ENCODE measurements at places on chromosomes 4 and X.

DNA sequence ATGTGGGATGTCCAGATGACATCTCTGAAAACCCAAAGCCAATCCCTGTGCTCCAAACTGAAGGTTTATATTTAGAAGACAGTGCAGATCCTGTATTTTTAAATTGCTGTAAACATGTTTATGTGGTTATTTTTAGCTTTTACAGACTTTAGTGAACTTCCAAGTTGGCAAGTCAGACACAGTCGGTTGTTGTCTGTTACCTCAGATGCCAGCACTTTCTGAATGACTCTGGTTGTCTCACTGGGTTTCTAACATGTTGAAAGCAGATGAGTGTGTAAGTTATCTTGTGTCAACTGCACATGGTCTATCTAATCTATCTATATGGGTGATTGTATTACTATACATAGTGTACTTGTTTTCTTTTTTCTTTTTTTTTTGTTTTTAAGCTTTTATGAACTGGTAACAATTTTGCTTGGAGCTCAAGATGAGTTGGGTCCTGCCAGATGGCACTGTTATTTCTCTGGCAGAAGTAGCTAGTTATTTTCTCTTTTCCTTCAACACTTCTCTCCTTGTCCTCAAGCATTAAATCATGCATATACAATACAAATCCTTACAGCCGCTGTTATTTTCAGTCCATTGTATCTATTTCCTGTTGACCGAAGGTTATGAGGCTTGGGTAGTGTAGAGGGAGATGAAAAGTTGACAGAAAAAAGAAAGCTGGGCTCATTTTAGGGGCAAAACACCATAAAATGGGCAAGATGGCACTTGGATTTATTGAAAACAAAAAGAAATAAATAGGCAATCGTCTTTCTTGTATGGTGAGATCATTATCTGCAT, 66.3 kb downstream of the GAB1 start:
- DNase-seq: peak; percentile 28

- DNase-seq: no peak
Observed at GRCh38 chrX:130669233-130669632, 233.8 kb downstream of the ENOX2 start.

DNA sequence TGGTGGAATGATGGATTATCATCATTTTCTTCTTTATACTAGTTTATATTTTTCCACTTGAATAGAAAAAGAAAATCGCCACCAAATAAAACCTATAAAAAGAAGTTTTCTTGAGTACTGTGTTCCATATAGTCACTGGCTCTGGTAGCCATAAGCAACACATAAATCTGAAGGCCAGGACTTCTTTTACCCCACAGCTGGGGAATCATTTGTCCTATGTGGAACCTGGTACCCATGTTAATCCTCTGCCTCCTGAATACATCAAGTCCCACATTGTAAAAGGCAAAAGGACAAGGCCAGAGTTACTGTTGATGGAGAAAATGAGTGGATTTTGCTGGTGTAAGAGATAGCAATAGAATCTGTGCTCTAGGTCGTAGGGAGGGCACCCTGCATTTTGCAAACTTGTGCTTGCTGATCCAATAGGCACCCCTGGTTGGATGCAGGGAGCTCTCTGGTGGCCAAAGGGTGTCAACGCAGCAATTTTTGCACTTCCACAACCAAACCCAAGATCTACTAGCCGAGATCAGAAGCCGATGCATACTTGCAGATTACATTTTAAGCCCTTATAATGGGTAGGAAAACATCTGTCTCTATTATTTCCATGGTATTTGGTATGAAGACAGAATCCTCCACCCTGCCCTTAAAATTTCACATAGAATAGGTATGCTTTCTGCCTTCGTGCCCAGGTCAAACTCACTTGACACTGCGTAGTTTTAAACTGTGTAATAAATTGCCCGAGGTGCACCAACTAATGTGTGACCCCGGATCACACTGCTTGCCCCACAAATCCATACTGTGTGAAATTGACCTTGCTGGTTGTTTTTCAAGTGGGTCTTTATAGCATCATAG, 146.2 kb upstream of the SCML1 start:
- no peak for DNase-seq

DNA sequence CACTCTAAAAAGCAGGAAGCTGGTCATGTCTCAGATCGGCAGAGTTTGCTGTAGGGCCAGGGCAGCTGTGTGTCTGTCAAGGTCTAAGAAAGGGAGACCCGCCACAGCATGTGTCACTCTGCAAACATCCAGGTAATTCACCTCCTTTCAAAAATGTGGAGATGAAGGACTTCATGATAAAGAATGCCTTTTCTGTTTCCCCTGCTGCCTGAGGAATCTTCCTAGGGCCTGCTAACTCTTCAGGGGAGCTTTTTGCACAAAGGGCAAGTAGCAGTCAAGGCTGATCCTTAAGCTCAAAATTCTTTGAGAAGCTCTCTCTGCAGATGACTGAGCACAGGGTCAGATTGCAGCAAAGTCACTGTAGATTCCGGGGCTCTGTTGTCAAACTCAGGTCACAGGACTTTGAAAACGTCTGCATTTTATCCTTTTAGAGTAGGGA, 21.1 kb downstream of the RASL11B start:
- DNase-seq: no peak

- DNase-seq: no peak
Observed at GRCh38 chrX:12076046-12076445, 62.2 kb upstream of the FRMPD4 start.

GRCh38 chrX:132968296-132968949, 10.0 kb upstream of the HS6ST2 start:
- DNase-seq: no peak

DNA sequence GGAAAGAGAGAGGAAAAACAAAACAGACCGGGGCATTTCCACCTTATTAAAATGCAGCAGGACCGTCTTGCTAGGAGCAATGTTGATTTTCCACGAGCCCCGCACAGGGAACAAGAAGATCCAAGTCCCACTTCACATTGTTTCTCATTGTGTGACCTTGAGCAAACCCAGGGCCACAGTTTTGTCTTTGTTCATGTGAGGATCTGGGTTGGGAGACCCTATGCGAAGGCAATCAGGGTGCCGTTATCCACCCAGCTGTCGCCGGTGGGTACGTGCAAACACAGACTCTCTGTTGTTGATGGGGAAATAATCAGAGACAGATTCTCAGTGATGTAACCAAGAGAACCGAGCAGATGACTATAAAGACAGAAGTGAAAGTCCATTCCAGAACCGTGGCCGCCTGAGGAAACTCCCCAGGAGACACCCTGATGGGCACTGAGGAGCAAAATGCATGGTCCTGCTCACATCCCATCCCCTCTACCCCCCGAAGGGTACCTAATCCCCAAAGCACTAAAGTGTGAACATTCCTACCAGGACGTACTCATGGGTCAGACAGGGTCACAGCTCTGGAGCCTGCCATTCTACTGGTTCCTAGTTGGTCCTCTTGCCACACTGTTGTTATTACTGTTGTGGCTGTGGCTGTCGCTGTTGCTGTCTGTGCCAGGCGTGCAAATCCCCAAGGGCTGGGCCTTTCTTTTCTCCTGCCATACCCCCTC, 102.7 kb upstream of the RBPJ start:
- DNase-seq: no peak

- DNase-seq: no peak
Observed at GRCh38 chr4:8540991-8541390, 39.2 kb upstream of the GPR78 start.

DNA sequence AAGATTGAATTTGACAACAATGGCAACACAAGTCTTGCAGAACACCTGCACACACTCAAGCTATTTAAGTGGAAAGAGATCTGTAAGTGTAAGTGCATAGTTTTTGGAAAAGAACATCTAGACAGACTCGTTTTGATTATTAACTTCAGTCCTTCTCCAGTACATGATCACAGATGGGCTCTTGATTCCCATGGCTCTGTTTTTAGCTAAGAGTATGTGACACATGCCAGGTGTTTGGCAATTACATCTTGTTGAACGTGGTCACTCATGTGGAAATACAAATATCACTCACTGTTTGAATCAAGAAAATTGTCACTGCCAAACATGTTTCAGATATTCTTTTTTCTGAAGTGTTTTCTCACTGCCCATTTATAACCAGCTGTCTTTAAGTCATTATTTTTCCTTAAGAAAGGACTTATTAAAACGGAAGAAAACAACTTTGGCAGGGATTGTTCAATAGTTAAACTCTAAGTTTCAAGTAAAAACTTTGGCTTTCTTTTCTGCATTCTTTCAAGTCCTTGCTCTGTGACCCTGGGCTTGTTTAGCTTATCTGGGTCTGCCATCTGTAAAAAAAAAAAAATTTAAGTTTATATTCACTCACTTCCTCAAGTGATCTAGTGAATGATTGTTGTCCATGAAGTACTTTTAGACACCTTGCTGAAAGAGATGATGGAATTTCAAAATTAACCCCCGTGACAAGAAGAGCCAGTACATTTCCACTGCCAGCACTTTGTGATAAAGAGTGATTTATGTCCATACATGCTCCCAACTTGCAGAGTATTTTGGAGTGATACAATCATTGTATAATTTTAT, 125.4 kb downstream of the ATXN3L start:
- no peak for DNase-seq

DNA sequence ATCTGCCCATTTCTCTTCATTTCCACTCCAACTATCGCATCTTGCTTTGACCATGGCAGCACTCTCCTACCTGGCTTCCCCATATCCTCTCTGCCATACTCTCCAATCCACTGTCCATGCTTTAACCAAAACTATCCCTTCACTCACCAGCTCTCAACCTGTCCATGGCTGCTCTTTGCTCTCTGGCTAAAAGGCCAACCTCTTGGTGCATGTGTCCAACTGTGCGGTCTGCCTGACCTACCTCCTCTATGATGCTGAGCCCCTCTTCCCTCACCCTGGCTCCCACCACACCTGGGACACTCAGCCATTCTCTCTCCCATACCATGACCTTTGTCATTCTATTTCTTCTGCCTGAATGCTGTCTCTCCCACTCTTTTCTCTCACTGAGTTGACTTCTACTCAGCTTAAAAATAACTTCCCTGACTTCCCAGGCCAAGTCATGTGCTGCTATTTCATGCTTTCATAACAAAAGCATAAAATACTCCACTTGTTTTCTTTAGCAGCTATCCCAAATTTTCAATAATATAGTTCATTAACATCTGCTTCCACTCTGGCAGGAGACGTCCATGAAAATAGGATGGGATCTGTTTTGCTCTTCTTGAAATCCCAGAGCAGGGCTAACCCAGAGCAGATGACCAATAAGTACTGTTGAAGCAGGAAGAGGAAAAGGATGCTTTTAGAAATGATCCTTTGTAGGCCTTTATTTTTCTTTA, 29.8 kb upstream of the KLF3 start:
- no peak for DNase-seq

GRCh38 chr4:161172396-161173026, 991.3 kb downstream of the FSTL5 start:
- DNase-seq: no peak

DNA sequence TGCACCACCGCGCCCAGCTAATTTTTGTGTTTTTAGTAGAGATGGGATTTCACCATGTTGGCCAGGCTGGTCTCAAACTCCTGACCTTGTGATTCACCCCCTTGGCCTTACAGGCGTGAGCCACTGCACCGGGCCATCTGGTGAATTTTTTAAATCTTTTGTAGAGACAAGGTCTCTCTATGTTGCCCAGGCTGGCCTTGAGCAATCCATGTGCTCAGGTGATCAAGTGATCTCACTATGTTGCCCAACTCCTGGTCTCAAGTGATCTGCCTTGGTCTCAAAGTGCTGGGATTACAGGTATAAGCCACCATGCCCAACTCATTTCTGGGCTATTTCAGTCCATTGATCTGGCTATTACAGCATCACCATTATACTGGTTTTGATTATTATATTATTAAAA, 22.2 kb upstream of the GALNT7 start:
- no peak for DNase-seq

DNA sequence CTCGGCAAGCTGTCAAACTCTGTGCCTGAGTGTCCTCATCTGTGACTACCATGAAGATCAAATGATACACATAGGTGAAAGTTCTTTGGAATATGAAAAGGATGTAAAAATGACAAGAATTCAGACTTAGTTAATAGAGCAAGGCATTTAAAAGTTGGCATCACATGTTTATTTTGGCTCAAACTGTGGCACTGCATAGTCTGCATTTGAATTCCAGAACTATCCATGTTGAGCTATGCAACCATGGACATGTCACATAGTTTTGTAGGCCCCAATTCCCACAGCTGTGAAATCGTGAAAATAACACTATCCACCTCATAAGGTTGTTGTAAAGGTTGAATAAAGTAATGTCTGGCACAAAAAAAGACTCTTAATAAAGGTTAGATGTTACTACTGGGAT, 33.9 kb downstream of the AFF2 start:
- no peak for DNase-seq

DNA sequence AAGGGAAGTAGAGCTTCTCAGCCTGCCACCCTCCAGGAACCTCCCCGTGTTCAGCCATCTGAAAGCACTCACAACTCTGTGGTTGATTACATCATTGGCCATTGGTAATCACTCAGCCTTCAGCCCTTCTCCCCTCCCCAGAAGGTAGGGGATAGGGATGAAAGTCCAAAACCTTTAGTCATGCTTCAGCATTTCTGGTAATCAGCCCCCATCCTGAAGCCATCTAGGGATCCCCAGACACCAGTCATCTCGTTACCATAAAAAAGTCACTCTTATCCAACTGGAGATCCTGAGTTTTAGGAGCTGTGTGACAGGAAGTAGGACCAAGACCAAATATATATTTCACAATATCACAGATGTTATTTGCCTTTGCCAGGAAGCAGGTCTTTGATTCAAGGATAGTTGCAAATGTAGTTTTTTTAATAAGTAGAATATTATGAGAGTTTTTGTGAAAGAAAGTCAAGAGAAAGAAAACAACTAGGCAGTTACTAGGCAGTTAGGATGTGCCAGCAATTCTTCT, 364.6 kb upstream of the NOCT start:
- no peak for DNase-seq

- DNase-seq: no peak
Observed at GRCh38 chr4:15901998-15902397, 36.5 kb downstream of the FGFBP1 start.

GRCh38 chr4:138775489-138775888, 240.1 kb upstream of the NOCT start:
- DNase-seq: no peak

DNA sequence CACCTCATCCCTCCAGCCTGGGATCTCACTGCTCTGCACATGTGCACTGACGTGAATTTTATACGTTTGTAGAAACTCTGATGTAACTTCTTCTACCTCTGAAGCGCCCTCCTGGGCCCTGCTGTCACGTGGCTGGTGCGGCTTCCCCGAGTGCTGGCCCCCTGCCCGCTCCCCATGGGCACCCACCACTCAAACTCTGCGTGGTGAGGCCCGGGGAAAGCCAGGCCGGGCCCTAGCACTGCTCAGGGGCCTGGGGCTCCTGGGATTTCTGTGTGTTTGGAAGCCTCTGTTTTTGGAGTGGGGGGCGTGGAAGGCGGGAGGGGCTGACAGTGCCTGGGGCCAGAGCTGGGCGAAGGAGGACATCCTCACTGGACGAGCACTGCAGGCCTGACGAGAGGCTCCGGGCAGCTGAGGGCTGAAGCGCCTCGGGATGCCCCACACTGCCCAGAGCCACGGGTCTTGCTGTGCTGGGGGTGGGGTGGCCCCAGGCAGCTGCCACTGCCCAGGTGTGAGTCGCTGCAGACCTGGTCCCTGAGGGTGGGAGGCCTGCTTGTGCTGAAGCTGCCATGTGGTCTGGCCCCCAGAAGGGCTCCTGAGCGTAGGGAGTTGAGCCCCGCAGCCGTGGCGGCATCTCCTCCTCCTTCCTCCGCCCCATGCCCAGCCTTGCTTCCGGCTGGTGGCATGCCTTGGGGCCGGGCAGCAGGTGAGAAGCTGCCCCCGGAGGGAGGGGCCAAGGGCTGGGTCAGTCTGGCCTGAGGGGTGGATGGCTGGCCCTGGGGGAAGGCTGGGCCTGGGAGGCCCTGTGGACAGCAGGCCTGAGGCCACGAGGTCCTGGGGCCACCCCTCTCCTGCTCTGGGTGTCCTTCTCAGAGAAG, 7.7 kb downstream of the NAT8L start:
- no peak for DNase-seq

Measured in hematopoietic multipotent progenitor cell treated with erythropoietin and hydrocortisone succinate and interleukin-3 and kit ligand, for 17 days (in vitro differentiated cells).